Activated CD4-positive, alpha-beta T cell treated with anti-CD3 and anti-CD28 coated beads, Interleukin-2, amount 50 U/mL, for 16 hours (primary cell): ENCODE measurements at places on chromosomes 3 and 15.

DNA sequence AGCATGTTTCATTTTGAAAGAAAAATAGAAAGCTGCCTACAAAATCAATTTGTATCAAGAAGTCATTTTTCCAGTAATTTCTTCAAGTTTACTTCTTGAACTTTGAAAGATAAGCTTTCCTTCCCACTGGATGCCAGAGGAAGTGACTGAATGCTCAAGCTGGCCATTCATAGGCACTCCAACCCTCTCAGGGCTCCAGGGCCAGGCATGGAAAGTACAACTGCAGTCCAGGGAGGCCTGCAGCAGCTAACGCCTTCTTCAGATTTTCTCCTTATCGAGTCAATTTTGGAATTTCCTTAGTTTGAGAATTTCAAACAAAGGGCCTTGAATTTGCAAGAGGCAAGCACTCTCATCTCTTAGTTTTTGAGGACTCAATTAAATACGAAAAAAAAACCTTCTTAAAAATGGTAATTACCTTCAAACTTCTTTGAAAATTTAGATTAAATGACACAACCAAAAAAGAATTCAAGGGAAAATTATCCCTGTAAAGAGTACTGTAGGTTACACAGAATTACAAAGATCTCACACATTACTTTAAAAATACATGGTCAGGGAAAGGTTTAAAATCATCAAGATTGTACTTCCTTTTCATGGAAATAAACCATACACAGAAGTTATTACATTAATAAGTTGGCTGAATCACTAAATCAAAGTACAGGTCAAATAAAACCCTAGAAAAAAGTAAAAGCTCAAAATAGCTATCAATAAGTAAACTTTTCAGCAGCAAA, 2.5 kb downstream of the UBP1 start:
- no peak for DNase-seq

DNA sequence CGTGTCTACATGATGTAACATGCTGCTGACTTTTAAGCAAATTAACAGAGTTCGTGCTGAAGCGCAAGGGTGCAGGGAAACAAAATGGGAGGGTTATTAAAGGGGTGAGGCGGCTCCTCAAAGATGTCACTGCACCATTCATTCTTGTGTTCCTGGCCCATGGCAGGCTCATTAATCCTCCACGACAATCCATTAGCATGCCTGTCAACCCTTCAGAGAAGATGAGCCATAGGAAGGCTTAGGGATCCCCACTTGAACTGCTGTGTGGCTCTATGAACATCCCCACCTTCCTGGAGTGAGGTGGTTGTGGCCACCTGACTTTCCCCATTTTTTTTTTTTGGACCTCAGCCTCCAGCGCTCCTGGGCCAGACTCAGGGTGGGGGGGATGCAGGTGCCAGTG, 45.8 kb downstream of the IGF1R start:
- DNase-seq = no peak

DNA sequence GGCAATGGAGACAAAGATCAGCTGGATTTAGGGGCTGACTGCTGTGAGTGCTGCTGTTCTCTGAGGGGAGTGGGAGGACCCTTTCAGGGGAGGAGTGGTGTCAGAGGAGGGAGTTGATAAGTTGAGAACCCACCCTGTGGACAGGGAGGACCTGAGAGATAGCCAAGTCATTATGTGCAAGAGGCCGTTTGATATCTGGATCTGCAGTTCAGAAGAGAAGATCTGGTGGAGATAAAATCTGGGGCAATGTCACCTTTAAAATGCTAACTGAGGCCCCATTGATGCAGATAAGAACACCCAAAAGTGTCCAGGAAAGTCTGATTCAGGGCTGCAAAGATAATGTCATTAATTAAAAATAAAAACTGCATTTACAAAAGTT, 256.1 kb upstream of the HES1 start:
- no peak for DNase-seq

DNA sequence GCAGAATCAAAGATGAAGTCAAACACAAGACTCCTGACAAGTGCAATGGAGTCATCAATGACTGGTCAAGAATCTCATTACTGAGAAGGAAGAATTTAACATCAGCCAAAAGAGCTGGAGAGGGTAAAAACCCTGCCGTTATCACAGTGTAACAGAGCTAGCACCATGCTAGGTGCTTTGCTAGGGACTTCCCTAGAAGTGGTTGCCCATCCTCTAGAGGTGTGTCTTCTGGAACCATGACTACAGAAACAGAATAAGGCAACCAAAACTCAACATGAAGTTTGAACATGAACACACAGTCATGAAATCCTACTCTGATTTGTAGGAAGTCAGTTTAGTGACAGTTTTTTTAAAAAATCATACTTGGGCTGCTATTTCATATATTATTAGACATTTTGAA, 9.5 kb downstream of the ACAD11 start:
- no peak for DNase-seq

- no peak for DNase-seq
Observed at GRCh38 chr3:113753376-113753985, 6.6 kb downstream of the ATP6V1A start.

DNA sequence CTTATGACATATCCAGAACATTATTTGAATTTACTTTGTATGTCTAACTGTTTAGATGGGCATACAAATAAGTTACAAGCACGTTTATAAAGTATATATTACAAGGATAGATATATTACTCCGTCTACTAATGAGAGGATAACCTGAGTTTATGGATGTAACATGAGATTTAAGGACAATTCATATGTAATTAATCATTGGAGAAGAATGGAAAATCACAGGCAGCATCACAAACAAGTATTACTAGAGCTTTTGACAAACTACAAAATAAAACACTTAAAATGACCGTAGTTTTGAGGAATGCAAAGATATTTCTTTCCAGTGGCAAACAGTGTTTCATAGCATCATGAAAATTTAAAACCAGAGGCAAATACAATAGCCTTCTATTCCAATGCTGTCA, 113.8 kb downstream of the ROBO1 start:
- no peak for DNase-seq

- DNase-seq = no peak
Observed at GRCh38 chr3:105422645-105423044, 55.9 kb downstream of the ALCAM start.

- DNase-seq = no peak
Observed at GRCh38 chr15:77871852-77872371, 205.6 kb downstream of the TBC1D2B start.

GRCh38 chr3:195106418-195106906, 164.5 kb downstream of the XXYLT1 start:
- DNase-seq = peak; percentile 50

DNA sequence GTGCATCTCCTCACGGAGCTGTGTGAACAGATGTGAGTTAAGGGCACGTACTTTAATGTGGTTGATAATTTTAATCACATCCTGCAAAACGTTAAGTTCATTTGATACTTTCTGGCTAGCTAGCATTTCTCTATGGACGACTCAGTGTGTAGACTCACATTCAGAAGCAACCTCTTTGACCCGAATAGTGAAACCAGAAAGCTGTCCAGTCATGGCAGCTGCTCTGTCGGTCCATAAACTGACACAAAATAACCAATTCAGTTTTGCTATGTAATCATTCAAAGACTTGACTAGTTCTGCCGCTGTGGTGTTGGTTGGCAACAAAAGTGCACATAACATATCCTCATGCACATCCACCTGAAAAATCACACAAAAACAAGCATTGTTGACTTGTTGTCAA, 3.7 kb upstream of the GFM1 start:
- peak; percentile 13 for DNase-seq

- no peak for DNase-seq
Observed at GRCh38 chr3:106421426-106421825, 552.6 kb upstream of the CBLB start.

DNA sequence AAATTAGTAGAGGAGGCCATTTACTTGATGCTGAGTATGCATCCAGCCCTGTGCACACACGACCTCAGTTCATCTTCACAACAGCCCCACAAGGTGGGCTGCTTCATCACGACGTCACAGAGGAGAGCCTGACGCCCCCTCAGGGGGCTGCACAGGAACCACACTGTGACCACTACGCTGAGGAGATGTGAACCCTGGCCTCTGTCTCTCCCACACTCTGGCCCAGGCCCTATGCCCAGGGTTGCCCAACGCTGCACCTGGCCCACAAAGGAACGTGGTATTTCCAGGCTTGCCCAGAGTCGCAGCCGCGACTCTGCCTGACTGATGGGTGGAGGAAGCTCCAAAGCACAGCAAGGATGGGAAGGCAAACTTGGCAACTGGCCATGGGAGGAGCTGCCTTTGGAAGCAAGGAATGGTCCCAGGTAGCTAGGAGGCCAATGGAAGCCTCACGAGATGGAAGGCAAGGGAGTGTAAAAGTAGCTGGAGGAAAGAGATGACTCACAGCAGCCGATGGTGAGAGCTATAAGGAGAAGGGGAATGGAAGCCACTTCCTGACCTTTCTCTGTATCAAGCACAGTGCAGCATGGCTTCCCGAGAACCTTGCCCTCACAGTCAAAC, 226.0 kb downstream of the KLF13 start:
- DNase-seq = no peak

DNA sequence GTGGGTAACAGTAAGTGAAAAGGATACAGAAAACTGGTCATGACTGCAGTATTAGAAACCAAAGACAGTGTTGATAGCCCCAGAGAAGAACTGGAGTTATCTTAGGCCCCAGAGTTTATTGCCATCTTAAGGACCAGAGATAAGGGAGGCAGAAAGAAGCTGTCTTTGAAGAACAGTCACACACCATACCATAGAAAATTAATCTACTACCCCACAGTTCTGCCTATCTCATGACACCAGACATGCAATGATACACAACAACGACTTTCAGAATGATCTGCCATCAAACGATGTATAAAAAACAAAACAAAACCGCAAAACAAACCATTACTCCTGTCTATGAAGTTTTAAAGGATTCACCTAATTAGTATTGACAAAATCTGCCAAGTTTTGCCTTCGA, 9.6 kb downstream of the CPOX start:
- DNase-seq = no peak
